ENCODE measurements at places on chromosomes 12 and 14. TPM values are rescaled to one million over a fixed set of nuclear protein-coding genes. Genes with fewer than 3 reads are reported as not detected.
A peak's percentile ranks its signal among the peaks of the same experiment; 100 is the strongest.

- no peak for DNase-seq
These were observed 18.2 kb upstream of the FIGNL2 start for GRCh38 chr12:51866762-51867161.

DNA sequence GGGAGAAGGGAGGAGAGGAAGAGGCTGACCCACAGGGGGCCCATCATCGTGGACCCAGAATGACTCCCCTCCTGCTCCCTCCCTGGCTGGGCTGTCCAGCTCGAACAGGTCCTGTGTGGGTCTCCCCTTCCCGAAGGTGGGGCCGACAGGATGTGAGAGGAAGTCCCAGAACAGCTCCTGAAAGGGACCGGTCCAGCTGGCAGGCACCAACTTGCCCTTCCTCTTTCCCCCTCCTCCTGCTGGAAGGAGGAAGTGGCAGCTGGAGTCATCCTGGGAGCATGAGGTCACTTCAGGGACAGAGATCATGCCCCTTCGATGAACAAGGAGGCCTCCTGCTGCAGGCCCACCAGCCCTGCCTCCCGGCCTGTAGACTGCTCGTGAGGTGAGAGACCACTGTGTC, 35.0 kb upstream of the BEGAIN start:
- no peak for DNase-seq

- peak; percentile 43 for DNase-seq
These were observed 10.3 kb upstream of the FERMT2 start for GRCh38 chr14:52961060-52961639.

GRCh38 chr12:82745807-82746206, 59.1 kb downstream of the TMTC2 start:
- no peak for DNase-seq

DNA sequence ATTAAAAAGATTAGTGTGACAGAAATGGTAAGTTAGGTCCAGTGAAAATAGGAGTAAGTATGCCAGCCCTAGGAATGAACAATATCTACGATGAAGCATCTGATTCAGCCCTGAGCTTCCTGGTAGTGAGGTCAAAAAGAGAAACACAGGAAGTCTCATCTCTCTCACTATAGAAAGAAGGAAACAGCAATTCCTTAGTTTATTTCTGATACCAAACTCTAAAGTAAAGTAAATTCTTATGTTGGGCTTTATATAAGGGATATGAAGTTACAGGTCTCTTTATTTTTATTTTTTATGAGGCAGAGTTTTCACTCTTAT, 76.7 kb upstream of the RFLNA start:
- DNase-seq = no peak

DNA sequence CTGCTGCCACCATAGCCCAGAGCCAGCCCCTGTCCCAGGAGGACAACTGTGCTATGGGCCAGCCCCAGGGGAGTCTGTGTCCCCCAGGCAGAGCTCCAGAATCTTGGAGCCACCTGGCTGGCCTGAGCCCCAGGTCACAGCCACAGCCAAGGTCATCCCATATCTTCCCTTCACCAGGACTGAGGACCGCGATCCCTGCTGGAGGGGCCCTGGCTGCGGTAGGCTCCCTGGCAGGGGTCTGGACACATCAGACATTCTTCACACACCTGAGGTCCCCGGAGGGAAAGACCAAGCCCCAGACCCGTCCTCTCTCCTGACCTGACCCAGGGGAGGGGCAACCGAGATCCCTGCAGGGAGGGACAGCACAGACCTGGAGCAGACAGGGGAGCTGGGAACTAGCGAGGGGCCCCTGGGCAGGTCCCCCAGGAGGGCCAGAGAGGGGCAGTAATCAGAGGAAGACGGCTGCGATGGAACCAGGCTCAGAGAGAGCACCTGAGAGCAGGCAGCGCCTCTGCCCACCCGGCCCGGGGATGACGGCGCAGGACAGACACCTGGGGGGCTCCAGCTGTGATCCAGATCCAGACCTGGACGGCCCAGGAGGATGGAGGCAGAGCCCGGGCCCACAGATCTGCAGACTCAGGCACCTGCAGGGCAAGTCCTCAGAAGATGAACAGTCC, 103.2 kb upstream of the EIF5 start:
- no peak for DNase-seq

DNA sequence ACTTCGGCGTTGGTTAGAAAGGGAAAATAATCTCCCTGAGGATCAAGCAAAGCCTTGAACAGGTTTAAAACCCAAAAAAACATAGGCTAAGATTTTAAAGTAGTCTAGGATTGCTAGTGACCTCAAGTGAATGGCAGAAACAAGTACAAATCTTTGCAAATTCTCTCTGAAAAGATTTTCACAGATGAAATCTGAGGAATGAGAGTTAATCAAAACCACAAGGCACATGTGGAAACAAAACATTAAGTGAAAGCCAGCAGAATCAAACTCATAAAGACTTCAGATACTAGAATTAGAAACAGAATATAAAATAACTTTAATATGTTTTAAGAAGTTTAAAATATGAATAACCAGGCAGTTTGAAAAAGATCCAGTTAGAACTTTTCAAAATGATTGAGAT, 52.2 kb upstream of the CFL2 start:
- no peak for DNase-seq

DNA sequence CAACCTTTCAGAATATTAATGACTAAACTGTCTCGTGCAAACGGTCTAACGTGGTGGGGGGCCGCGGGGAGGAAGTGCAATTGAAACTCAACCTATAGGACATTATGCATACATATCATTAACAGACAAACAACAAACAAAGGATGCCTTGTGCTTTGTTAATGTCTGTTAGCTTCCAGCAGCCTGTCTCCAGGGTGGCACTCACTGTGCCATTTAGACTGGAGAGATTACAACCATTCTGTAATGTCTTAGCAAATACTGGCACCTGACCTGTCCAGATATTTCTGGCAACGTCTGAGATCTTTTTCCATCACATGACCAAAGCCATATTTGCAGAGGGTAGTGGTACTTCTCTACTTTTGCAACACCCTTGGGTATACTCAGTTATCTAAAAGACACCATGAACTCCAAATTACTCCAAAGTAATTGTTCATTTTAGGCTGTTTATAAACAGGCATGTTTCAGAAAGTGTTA, 11.6 kb downstream of the BHLHE41 start:
- no peak for DNase-seq

DNA sequence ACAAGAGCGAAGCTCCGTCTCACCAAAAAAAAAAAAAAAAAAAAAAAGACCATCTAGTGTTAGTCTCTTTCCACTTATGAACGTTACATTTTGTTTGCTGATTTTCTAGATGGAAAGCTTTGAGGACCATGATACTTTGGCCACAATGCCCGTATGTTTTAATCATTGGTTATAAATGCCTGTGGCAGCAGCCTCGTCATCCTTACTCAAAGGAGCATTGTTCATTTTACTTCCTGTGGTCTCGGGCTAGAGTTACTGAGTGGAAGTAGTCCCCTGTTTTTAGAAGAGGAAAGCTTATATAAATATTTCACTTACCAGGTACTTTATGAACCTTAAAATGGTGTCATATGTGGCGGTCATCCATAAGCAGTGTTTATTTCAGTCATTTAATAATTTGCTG, 359.9 kb downstream of the AEBP2 start:
- DNase-seq = peak; percentile 63

DNA sequence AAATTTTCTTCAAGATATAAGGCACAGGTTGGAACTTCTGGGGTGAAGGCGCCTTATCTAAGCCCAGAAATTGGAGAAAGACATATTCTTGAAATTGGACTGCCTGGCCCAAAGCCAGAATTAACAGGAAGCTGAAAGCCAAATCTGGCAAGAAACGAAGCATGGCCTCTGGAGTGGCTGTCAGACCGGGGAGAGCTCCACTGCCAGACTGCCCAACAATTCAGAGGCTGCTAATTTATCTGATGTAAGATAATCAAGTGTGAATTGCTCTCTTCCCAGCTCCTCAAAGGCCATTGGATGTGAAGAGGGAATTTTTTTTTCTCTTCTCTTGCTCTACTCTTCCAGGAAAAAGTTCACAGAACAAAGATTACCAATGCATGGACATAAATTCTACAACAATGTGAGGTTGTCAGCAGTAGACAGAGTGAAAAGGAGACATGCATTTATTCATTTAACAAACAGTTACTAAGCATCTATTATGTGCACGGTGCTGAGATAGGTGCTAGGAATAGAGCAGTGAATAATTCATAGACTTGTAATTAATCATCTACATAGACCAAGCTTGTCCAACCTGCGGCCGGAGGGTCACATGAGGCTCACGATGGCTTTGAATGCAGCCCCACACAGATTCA, at the start of gene GDF3:
GDF3 (minus strand) TSS at position 210 of the 632 bp plus-strand sequence; CDS start at position 163, 47 bp downstream.
- DNase-seq = peak; percentile 0

- no peak for DNase-seq
These were observed 394.1 kb downstream of the C12orf75 start for GRCh38 chr12:105724641-105725040.

GRCh38 chr14:48580692-48581091, 905.3 kb upstream of the MDGA2 start:
- DNase-seq = no peak

GRCh38 chr14:85438001-85438400, 91.9 kb upstream of the FLRT2 start:
- no peak for DNase-seq

GRCh38 chr12:46382964-46383653, 10.5 kb upstream of the SLC38A2 start:
- DNase-seq = peak; percentile 90

DNA sequence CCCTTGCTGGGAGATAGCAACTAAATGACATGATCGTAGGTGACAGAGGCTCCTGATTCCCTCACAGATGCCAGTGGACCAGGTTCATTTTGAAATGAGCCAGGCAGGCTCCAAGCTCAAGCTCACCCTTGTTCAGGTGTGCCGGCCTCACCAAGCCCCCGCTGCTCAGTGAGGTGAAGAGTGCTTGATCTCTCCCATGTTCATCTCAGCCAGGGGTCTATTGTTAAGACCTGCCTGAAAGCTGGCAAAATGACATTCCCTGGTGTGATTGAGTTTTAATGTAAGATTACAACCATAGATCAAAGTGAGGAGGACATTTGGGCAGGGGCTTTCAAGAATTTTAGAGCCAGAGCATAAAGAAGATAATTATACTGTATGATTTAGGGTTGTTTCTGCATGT, 497.9 kb downstream of the EGLN3 start:
- no peak for DNase-seq

DNA sequence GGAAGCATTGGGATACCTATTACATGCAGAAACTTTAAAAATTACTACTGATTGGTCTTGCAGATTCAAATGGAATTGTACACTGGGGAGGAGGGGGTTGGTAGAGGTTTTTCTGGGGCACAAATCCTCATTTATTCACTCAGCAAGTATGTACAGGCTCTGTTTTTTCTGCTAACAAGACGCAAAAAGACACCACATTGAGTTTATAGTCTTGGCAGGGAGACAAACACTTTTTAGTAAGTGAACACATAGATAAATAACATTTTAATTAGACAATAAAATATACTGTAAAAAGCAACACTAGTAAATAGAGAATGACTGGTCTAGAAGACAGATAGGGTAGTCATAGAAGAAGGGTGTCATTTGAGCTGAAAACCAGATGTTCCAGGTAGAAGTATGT, 23.8 kb downstream of the GLIPR1L2 start:
- no peak for DNase-seq

GRCh38 chr12:1056390-1056789, 65.4 kb downstream of the ERC1 start:
- no peak for DNase-seq

SERPINA5 gene
- not detected for total RNA-seq

FOXN3 gene
- 2.7 TPM for total RNA-seq

OTOGL gene
- total RNA-seq = 0.67 TPM

RTN1 gene
- 7.9 TPM for total RNA-seq

GALNT6 gene
- total RNA-seq = 38.0 TPM

PLEKHG7 gene
- not detected for total RNA-seq

MYF5 gene
- total RNA-seq = not detected

POU6F1 gene
- total RNA-seq = 1.0 TPM

ASCL1 gene
- not detected for total RNA-seq

CMKLR1 gene
- not detected for total RNA-seq

TRPV4 gene
- total RNA-seq = not detected

SLC4A8 gene
- total RNA-seq = 14.4 TPM

SIRT4 gene
- 1.4 TPM for total RNA-seq

FGD4 gene
- 2.3 TPM for total RNA-seq

All from A172 (cell line).